Lower lobe of right lung (tissue), 2 donors: ENCODE measurements at places on chromosomes 1 and 21.

DNA sequence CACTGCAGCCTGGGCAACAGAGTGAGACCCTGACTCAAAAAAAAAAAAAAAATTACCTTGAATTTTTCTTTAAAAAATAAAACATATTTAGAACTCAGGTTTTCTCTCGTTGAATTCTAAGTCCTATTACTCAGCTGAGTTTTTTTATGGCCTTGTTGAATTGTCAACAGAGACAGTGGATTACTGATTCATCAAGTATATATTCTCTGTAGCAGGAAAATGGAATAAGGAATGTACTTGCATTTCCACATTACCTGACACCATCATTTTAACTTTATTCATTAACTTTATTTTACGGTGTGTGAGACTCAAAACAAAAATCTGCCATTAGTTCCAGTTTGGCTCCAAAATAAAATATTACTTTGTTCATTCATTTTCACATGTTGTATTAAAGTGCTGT, 53.8 kb upstream of the APP start:
- DNase-seq, result no peak

DNA sequence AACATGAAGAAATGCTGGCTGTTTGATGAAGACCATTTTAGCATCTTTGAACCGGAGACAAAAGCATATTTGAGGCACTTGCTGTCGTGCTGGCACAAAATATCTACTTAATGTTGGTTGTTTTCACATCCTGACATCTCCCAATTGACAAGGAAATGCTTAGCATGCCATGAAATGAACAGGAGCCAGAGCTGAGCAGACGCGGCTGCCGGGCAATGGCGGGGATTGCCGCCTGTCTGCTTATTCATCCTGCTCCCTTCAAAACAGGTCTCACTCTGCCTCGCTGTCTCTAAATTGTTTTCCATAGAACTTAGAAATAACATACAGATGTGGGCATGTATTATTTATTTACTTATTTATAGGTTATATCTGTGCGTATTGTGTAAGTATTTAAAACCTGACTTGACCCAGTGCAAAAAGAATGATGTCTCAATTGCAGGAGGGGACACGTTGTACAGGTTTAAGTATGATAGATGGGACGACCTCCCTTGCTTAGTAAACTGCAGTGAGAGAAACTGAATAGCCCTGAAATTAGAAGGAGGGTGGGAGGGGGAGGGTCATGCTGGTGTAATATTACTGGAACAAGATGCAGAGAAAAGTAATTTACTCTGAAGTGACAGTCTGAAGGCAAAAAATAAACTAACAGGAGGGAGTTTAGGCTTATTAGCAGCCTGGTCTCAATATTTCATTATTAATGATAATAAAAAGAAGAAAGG, 590.4 kb upstream of the PLXNA2 start:
- no peak for DNase-seq

DNA sequence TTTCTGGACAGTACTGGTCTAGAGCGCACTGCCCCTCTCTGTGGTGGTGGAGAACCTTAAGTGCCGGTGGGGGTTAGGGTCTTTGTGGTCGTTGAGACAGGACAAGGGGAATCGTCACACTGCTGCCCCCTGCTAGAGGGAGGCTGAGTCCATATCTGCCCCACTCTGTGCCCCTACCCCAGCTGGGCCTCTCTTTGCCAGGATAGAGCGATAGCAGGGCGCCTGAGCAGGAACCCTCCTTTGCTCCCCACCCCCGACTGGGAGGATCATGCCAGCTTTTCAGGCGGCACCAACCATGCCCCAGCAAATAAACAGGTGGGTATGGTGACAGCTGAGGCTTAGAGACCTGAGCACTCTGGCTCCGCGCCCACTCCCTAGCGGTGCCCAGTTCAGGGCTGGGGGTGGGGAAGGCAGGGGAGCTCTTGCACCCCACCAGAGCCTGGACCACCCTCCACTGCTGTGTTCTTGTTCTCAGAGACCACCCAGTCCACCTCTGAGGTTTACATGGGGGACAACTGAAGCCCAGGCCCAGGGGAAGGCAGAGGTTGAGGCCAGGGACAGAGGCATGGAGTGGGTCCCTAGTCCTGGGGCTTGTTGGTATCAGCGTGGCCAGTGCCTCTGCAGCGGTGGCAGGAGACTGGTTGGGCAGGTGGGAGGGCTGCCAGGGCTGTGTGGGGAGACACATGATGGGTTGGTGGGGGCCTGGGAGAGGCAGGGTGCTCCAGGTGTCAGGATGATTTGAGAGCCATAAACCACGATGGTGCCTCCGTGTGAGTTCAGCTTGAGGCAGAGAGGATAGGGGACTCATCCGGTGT, 1.6 kb downstream of the PADI2 start:
- DNase-seq, result no peak

DNA sequence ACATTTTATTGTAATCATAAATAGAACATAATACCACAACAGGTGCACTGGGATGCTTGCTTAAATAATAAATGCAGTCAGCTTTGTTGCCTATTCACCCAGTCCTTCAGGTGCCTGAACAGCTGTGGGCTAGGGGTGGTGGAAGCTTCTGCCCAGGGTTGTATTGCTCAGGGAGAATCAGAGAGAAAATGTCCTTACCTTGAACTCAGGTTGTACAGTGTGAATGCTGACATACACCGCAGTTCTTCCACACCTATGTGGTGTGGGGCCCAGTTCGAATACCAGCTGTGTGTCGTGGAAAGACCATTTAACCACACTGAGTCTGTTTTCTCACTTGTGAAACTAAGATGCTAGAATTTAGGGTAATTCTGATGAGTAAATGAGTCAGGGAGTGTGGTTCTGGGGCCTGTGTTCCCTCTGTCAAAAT, 115.7 kb upstream of the ATP1A1 start:
- no peak for DNase-seq

DNA sequence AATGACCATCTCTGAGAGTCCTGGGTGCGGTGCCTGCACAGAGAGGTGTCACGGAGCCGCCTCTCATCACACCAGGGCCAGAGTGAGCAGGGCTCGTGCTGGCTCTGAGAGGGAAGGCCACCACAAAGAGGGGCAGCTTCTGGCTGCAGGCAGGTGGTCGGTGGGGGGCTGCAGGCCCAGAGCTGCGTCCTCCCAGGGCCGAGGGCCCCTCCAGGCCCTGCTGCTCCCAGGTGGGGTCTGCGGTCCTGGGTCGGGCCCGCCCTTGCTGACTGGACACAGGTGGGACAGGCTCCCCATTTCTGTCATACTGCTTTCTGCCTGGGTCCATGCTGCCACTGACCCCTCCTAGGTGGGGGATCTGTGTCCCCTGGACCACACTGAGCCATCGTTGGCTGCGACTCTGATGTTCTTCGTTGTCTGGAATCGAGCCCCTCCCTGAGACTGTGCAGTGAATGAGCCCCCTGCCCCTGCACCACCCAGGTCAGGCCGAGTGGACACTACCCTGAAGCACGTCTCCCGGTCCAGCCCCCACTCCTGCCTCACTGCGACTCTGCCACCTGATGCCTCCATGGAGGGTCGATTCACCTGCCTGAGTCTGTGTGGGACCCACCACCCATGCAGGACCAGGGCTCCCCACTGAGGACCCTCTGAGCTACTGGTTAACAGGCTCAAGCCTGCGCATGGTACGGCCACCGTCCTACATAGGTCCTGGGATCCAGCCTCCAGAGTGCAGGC, 332.0 kb upstream of the VAMP3 start:
- no peak for DNase-seq

DNA sequence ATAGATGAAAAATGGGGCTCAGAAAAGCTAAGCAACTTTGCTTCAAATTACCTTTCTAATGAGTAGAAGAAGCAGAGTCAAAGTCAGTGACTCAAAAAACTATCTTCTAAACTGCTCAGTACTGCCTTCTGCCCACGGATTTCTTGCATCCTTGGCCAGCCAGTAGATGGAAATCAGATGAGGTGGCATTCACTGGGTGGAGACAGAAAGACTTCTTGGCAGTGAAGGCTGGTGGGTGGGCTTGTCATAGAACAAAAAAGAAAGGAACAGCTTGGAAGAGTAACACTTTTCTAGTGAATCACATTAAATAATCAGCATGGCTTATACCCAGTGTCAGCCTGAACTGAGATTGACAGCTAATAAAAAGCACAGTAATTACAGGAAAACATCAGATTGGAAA, 170.7 kb downstream of the ST6GALNAC5 start:
- no peak for DNase-seq

- DNase-seq, result no peak
Measured at GRCh38 chr1:56963667-56964066, 2.1 kb downstream of the C8B start.

- DNase-seq, result no peak
Measured at GRCh38 chr1:205396967-205397616, 24.8 kb downstream of the LEMD1 start.

DNA sequence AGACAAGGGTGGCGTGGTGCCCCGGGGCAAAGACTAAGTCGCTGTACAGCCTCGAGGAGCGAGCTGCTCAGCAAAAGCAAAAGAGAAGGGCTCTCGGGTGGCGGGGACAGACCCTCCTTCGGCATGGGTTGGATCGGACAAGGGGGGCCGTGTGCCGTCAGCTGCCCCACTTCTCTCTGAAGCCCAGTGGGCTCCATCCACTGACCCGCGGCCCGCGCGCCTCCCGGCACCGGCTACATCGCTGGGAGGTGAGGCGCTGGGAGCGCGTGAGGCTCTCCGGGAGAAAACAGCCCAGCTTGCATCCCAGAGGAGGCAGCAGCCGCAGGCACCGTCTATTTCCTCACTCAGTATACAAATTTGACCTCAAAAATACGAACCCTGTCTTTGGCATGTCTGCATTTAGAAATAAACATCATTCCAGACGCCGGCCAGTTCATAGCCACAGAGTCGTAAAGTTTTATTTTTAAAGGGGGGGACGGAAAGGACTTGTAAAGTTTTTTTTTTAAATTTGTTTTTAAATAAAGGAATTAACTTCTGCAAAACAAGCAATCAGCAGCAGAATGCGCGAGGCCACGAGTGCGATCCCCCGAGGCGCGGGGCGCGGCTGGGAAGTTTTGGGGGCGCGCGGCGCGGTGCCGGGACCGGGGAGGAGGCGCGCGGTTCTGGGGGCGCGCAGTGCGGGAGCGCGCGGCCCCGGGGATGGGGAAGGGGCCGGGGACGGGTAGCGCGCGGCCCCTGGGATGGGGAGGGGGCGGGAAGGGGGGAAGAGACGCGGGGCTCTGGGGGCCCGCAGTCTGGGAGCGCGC, 689 bp upstream of the GPR137B start:
- DNase-seq, result no peak

DNA sequence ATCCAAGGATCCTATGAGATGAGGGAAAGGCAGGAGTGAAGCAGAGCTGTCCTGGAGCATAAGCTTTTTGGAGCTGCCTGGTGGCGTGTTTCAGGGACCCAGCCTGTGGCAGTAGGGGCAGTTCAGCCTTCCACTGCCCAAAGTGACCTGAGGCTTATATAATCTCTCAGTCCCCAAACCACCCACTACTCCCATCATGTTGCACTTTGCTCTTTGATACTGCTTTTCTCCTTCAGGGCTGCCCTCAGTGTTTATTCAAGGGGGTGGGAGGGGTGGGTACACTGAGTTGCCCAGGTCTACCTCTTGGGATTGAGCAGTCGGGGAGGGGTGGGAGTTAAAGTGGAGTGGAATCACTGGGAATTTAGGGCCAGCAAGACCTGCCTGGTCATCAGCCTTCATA, 9.3 kb downstream of the HCN3 start:
- no peak for DNase-seq

GRCh38 chr21:24127651-24128050, 1479.6 kb downstream of the MRPL39 start:
- DNase-seq, result no peak

- no peak for DNase-seq
Measured at GRCh38 chr1:179781962-179782361, 38.9 kb downstream of the FAM163A start.

- no peak for DNase-seq
Measured at GRCh38 chr21:36377391-36377842, 7.8 kb upstream of the CHAF1B start.

GRCh38 chr1:184745929-184746638, 8.6 kb downstream of the EDEM3 start:
- DNase-seq, result no peak

DNA sequence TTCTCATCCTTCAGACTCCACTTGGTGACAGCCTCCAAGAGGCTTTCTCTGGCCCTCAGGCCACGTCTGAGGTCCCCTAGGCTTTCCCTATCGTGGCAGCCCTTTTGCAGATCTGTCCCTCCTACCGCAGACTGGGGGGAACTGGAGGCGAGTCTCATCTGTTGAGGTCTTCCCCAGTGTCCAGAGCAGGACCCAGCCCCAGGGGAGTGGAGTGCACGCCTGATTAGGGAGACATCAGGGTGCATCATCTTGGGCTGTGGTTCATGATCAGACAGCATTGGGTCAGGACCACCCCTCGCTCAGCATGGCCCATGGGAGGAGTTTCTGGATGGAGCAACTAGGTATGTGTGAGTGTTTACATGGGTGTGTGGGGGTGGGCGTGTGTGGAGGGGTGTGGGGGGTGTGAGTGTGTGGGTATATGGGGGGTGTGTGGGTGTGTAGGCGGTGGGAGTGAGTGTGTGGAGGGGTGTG, 8.5 kb upstream of the MATN1 start:
- no peak for DNase-seq

- peak; percentile 57 for DNase-seq
Measured at GRCh38 chr21:36111238-36111637, 23.6 kb upstream of the CBR3 start.

DNA sequence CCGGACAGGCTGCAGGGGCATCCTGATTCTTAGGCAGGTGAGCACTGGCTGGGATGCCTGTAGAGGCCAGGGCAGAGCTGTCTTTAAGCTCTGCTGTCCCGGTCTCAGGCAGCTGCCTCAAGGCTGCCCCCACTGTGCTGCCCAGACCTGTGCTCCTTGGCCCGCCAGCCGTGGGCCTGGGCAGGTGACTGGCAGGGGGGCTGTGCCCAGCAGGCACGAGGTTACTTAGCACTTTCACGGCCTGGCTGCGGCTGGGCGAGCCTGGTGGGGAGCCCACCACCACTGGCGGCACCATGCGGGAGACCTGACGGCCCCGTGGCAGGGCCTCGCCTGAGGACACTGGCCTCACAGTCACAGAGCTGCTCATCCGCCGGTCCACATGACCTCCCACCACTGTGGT, 8.2 kb downstream of the CRYBG2 start:
- no peak for DNase-seq
